ENCODE measurements at places on chromosomes 12 and 14.

DNA sequence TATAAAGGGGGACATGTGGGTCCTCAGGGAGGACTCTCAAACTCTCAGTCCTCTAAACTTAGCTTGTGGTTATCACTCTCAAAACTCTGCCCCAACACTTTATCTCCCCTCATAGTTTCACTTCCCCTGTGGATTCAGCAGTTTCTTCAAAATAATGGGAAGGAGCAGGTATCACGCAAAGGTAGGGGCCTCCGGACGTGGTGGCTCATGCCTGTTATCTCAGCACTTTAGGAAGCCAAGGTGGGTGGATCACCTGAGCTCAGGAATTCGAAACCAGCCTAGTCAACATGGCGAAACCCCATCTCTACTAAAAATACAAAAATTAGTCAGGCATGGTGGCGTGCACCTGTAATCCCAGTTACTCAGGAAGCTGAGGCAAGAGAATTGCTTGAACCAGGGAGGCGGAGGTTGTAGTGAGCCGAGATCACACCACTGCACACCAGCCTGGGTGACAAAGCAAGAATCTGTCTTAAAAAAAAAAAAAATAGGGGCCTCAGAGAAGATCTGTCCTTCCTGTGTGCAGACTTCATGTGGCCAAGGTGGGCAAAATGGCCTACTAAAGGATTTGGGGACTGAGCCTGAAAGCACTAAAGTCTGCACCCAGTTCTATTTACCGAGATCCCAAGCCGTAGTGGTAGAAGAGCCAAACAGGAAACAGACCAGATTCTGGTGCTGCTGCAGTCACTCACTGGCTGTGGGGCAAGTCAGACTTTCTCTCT is 6.4 kb downstream of the ITGB7 start:
- DNase-seq, result no peak

GRCh38 chr14:62006116-62006731 is 244.0 kb downstream of the SNAPC1 start:
- no peak for DNase-seq

- no peak for DNase-seq
Observed at GRCh38 chr14:99468836-99469592, 11.6 kb downstream of the SETD3 start.

DNA sequence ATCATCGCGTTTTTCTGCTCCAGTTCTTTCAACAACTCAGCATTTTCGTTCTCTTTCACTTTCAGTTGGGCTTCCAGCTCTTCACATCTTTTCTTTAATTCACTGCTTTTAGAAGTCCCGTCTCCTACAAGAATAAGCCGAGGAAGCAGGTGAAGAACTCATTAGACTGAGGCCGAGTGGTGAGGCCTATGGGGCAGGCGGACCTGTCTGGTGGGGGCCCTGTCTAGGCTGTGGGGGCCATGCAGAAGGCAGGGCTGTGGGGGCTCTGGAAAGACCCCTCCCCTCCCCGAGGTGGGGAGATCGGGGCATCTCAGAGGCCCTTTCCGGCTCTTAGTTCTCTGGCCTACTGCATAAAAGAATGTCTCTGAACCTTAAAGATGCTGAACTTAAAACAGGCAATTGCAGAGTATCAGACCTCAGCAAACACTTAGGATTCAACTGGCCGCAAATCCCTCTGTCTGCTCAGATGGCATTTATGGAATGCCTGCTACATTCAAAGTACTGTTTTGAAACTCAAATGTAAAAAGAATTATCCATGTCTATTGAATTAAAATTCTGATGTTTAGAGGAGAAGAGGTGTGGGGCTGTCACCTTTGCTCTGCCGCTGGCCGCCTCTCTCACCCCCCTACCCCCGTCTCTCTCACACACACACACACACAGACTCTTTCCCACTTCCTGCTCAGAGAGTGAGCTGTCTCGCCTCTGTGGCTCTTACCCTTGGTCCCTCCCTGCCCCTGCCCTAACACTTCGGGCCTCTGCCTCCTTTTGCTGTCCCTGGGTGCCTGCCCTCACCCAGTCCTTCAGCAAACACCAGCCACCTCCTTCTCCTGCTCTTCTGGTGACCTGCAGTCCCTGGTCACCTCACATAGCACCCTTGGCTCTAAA is 34.7 kb downstream of the CCDC92 start:
- no peak for DNase-seq

DNA sequence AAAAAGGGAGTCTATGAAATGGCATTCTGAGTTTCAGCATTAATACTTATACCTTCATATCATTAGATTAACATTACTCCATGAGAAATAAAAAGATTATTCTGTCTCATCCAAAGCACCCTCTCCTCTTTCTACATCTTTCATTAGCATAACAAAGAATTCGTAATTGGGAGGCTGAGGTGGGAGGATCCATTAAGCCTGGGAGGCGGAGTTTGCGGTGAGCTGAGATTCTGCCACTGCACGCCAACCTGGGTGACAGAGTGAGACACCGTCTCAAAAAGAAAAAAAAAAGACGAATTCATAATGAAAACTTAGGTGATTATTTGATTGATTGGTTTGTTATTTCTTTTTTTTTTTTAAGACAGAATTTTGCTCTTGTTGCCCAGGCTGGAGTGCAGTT is 1.8 kb upstream of the CDK17 start:
- no peak for DNase-seq

GRCh38 chr14:99225436-99226203 is 46.4 kb downstream of the BCL11B start:
- no peak for DNase-seq

- DNase-seq, result no peak
Observed at GRCh38 chr12:526089-526488, 66.3 kb downstream of the B4GALNT3 start.

DNA sequence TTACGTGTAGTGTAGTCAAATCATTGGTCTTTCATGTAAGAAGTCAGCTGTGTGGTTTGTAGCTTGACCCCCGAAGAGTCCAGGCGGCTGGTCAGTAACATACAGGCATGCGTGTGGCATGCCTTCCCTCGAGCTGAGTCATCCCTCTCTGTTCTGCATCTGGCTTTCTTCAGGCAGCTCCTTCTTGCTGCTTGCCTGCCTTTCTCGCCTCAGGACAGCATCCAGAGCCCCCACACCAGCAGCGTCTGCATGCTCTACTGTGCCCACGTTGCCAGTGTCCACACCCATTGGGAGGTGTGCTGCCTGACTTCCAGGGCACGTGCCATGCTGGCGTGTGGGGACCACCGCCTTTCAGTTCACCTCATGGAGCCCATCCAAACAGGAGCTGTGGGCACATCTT is 96.8 kb downstream of the EP400 start:
- DNase-seq, result no peak

DNA sequence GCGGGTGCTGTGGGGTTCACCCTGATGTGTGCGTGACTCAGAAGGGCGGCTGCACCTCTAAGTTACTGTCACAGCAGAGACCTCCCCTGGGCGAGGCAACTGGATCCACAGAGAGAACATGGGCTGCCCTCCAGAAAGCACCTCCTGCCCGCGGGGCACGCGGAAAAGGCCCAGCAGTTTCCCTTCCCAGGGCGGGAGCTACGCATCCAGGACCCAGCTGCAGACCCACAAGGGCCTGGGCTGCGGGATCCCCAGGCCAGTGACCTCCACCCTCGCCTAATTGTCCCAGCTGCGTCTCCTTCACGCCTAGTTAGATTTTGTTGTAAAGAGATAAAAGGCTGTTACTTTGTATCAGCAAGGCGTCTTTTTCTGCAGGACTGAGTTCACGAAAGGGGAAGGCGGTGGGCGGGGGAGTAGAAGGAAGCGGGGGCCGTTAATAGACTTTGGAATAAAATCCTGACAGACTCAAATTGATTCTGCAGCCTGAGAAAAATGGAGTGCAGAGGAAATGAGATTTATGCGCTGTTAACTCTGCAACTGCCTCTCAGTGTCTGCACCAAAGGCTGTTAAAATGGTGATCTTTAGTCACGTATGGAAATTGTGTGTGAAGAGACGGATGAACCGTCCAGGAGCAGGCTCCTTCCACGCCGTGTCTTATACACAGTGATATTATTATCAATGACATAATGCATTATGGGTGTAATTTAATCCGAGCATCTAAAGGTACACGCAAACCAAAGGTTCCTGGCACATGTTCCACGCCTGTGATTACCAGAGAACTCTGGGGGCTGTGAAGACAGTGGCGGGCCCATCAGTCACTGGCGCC is 65.9 kb upstream of the FBRSL1 start:
- DNase-seq, result no peak

DNA sequence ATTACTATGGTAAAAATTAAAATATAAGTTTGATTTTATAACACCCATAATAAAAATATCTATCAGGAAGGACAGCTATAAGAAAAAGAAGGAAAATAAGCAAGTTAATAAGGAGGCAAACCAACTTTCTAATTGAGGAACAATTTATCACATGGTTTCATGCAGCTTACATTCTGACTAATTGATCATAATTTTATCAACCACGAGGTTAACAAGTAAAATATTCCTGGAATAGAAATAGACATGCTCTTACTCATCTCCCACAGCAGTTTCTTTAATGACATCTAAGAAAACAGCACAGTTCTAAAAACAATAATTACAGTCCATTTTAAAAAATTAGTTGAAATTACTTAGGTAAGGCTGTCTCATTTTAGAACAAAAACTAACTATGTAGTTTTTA is 130.8 kb upstream of the KRR1 start:
- no peak for DNase-seq

- peak; percentile 59 for DNase-seq
Observed at GRCh38 chr12:65741656-65742017, 82.6 kb upstream of the HMGA2 start.

- no peak for DNase-seq
Observed at GRCh38 chr14:58981840-58982239, 206.6 kb upstream of the DAAM1 start.

GRCh38 chr14:96090441-96091148 is 51.4 kb downstream of the C14orf132 start:
- peak; percentile 90 for DNase-seq

GRCh38 chr12:111430433-111431353 is 25.0 kb downstream of the SH2B3 start:
- DNase-seq, result no peak

- DNase-seq, result no peak
Observed at GRCh38 chr12:93805736-93806141, 128.6 kb downstream of the CRADD start.

DNA sequence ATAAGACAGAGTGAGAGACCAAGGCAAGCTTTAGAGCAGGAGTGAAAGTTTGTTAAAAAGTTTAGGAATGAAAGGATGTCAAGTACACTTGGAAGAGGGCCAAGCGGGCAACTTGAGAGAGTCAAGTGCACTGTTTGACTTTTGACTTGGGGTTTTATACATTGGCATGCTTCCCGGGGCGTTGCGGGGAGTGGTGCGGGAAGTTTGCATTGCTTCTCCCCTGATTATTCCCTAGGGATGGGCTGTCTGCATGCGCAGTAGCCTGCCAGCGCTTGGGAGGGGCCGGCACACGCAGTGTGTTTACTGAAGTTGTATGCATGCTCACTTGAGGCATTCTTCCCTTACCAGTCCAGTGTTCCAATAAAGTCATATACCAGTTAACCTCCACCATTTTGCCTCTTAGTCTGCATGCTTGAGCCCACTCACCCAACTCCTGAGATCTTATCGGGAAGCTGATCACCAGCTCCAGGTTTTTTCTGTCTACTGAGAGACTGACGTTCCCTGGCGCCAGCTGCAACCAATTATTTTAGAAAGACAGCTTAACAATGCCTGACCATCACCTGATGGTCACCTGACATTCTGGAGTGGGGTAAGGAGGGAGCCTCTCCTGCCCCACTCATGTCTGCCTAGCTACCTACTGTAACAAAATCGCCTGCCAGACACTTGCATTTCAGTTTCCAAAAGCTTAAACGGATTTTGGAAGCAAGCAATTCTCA is 53.2 kb downstream of the DACT1 start:
- DNase-seq, result no peak

- DNase-seq, result no peak
Observed at GRCh38 chr14:29857551-29857950, 70.1 kb downstream of the PRKD1 start.

DNA sequence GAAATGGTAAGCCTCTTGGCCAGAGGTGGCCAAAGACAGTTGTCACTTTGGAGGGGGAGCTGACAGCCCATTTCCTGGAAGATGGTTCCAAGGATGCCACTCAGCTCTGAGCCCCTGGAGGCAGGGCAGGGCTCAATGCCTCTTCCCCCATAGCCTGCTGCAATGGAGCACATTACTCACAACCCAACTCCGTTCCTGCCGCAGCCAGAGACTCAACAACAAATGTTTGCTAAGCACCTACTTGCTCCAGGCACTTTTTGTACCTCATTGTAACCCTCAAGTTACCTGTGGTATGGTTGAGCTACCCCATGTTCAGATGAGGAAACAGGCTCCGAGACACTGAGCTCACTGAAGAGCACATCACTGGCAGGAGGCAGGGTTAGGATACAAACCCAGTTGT is 19.5 kb downstream of the IRF2BPL start:
- DNase-seq, result no peak

GRCh38 chr14:33184587-33184986 is 245.9 kb downstream of the NPAS3 start:
- DNase-seq, result no peak

DNA sequence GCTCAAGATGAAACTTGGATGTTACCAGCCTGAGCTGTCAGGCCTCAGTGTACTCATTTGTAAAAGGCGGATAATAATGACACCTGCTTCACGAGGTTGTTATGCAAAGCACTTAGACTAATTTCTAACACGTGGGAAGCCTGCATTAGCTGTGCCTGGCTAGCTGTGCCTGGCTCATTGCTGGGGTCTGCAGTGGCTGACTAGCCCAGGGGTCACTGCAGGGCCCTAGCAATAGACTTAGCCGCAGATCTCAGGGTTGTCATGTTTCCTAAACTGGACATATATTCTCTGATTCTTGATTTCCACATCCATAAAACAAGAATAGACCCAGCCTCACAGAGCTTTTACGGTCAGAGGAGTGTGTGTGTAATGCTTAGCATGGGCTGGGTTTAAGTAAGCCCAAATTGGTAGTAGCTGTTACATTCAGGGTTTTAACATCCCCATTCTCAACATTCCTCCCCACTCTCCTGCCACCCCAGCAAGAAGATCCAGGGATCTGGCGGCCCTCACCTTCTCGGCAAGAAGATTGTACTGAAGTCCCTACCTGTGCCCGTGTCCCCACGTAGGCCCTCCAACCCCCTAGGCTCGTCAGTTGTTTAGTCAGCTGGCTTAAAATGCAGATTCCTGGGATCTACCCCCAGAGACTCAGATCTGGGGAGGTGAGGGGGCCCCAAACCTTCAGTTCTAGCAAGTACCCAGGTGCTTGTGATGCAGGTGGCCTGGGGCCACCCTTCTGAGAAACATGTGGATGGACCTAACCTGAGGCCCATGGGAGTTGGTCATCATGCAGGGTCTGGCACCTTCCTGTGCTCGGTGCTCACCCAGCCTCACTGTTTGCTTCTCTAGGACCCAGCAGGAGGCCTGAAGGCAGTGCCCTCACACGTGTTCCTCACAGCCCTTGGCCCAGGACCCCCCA is 8.6 kb downstream of the NR4A1 start:
- DNase-seq, result peak; percentile 53
